ENCODE measurements at places on chromosomes 13 and 19. TPM values are rescaled to one million over a fixed set of nuclear protein-coding genes. Genes with fewer than 3 reads are reported as not detected.

The ZNF439 gene
- 6.6 TPM for total RNA-seq

The JAK3 gene
- total RNA-seq = 1.3 TPM

The ZNF729 gene
- total RNA-seq = not detected

The SETDB2 gene
- 8.4 TPM for total RNA-seq

DNA sequence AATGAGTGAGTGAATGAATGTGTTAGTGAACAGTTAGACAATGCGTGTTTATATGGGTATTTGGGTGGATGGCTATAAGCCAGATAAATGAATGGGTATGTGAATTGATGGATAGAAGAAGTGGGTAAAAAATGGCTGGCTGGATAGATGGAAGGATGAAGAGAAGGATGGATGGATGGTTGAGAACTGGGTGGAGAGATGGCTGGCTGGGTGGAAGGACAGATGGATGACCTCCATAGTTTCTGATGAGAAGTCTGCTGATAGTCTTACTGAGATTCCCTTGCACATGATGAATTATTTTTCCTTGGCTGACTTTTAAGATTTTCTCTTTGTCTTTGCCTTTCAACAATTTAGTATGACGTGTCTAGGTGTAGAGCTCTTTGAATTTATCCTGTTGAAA, 57.4 kb downstream of the RYR1 start:
- no peak overlapping the region for H3K4me3 ChIP-seq
- no peak overlapping the region for H3K27ac ChIP-seq
- H3K27me3 ChIP-seq = peaks cover 16% of the 10 kb centered on the region
- H3K36me3 ChIP-seq = peaks cover 13% of the 10 kb centered on the region
- DNase-seq = no peak

DNA sequence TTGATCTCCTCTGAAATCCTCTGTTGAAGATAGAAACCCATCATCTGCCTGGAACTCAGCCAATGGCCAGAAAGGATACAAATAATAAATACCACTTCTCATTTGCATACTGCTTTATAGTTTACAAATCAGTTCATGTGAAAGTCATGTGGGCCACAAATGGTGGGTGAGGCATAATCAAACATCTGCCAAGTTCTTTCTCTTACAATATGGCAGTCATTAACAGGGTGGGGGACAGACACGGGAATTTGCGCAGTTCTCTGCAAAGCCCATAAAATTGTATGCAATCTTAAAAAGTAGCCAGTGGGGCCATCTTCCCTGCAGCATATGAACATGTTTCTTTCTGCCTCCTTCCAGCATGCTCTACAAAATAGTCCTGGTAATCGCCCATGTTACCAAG, 59.6 kb downstream of the NUFIP1 start:
- peaks cover 6% of the 10 kb centered on the region for H3K27me3 ChIP-seq
- no peak overlapping the region for H3K4me3 ChIP-seq
- DNase-seq = no peak

All from neural crest cell (in vitro differentiated cells).